IPS DF 19.7 (cell line): ENCODE measurements at places on chromosomes 5 and 9.

DNA sequence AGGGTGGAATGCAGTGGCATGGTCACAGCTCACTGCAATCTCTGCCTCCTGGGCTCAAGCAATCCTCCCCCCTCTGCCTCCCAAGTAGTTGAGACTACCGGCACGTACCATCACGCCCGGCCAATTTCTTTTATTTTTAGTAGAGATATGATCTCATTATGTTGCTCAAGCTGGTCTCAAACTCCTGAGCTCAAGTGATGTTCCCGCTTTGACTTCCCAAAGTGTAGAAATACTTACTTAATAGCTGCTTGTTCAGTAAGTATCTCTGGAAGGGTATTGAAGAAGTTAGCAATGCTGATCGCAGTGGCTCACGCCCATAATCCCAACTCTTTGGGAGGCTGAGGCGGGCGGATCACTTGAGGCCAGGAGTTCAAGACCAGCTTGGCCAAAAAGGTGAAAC, 35.7 kb upstream of the PLIN2 start:
- DNase-seq: no peak

- DNase-seq: no peak
Measured at GRCh38 chr9:19074836-19075235, 25.6 kb downstream of the RRAGA start.

DNA sequence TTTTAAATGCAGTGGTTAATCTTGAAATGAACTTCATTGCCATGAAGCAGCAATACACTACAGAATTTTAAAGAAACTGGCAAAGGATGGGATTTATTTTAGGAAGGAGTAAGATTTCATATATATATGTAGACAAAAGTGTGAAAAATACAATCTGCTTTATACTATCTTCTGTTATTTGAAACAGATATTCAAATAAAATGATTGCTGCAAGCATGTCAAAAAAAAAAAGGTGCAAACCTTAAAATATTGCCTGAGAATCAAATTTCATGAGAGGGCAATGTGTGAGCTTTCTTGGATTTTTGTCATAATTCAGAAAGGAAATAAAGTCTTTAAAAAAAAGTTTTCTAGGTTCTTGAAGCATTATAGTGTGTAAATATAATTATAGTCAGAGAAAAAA, 705.0 kb upstream of the CDH10 start:
- no peak for DNase-seq

DNA sequence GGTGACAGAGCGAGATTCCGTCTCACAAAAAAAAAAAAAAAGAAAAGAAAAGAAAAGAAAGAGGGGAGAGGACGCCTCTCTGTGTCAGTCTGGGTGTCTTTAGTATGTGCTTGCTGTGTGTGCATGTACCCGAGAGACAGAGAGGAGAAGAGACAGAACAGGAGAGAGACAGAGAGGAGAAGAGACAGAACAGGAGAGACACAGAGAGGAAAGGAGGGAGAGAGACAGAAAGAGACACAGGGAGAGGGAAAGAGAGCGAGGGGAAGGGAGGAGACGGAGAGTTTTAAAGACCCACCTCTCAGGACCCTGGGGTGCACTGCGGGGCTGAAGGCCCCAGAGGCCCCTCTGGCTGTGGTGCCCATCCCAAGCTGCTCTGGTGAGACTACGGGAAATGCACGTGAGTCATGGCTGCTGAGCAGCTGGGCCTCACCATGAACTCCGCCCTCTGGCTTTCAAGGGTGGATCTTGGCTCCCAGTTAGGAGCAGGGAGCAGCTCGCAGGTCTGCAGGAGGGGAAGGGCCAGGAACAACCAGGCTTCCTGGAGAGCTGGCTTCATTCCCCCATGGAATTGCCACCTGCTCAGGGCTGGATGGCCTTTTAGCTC, 7.9 kb downstream of the SLC6A3 start:
- no peak for DNase-seq

DNA sequence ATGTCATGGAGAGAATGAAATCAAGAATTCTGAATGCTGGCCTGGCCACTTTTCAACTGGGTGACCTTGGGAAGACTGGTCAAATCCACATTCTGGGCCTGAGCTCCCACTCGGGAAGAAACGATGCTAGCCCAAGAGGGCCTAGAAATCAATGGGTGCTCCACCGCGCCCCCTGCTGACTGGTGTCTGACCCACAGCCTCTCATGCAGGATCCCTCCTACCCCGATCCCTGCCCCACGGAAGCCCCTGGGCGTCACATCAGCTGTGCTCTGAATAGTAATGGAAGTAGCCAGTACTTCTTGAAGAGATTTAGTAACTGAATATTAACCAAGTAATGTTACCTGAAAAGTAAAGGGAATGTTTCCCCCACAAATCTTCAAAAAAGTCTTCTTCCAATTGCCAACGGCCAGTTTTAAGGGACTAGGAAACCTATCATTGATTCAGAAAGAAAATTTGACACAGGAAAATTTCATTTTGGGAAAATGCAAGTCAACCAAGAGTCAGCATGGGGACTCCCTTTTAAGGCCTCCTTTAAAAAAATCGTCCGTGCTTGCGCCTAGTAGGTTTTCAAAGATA, 43.9 kb downstream of the CRB2 start:
- DNase-seq: no peak

DNA sequence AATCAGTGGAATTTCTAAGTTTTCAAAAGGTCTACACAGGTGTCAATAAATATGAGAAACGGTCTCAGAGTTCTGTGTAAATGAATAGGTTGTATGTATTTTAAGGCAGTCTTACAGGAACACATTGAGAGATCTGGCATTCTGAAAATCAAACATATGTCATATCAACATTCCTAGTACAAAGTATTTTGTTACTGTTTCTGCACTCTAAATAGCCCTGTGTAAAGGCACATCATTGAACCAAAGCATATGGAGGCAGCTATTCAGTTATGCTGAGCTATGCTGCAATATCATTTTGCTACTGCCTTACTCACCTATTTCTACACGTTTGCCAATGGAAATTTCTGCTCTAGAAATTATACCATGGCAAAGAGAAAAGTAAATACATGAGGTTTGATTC, 379.1 kb downstream of the KIAA0825 start:
- DNase-seq: no peak

DNA sequence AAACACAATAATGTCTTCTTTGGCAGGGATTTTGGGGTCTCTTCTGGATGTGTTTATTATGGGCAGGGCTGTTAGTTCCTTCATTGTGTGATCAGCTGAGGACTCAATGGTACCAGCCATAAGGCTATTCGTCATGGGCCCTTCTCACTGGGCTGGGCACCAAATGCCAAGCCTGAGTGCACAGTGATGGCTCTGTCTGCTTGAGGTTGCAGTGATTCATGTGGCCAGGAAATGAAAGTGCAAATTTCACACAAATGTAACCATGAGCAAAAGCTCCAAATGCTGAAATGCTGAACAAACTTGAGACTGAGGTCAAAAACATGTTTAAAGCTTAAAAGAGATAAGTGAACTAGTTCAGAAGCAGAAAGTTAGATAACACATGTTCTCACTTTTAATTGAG, 191.0 kb downstream of the TARS1 start:
- no peak for DNase-seq

DNA sequence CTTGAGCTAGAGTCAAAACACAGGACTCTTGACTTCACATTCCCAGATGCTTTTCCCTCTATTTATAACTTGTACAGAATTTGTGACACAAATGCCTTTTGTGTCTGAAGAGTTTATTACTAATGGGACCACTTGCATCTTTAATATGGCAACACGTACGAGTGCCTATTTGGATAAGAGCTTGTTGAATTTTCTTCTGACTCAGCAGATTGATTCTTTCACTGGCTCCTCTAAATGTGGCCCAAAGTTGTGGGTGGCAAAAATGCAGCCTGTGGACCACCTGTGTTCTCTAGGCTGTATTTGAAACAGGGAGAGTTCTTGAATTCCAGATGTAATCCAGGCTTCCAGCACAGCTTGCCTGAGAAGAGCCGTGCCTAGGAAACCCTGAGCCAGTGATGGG, 34.1 kb upstream of the ERCC6L2 start:
- DNase-seq: no peak

DNA sequence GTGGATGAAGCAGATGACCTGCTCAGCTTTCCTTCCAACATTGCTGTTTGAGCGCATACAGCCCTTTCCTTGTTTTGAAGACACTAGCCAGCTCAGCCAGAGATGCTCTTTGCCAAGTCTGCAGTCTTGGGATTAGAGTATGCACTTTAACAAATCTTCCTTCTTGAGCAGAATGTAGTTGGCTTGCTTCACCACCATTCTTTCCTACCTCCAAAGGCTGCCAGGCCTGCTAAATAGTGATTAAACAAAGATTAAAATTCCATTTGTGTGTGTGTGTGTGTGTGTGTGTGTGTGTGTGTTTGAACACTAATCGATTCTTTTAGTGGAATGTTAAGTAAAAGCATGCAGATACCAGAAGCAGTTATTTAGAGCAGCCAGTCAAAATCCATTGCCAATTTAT, 97.6 kb downstream of the GALNT10 start:
- no peak for DNase-seq

DNA sequence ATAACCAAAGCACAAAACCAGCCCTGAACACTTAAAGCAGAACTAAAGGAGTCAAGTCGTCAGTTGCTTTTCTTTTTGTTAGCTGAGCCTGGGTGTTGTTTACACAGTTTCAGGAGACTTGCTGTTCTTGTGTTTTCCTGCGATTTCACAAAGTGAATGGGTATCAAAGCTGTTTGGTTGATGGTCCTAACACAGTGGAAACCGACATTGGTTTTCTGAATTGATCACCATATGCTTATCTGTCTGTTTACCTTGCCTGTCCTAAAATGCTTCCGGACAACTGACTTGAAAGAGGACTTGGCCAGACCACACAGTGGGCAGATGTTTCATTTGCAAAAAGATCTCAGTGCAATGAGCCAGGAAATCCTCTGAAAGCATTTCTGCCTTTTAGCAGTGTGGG, 676.4 kb downstream of the PRELID2 start:
- no peak for DNase-seq

- no peak for DNase-seq
Measured at GRCh38 chr9:76677481-76678055, 86.7 kb upstream of the PCA3 start.

GRCh38 chr9:91426123-91426745, 2.6 kb upstream of the NFIL3 start:
- no peak for DNase-seq

DNA sequence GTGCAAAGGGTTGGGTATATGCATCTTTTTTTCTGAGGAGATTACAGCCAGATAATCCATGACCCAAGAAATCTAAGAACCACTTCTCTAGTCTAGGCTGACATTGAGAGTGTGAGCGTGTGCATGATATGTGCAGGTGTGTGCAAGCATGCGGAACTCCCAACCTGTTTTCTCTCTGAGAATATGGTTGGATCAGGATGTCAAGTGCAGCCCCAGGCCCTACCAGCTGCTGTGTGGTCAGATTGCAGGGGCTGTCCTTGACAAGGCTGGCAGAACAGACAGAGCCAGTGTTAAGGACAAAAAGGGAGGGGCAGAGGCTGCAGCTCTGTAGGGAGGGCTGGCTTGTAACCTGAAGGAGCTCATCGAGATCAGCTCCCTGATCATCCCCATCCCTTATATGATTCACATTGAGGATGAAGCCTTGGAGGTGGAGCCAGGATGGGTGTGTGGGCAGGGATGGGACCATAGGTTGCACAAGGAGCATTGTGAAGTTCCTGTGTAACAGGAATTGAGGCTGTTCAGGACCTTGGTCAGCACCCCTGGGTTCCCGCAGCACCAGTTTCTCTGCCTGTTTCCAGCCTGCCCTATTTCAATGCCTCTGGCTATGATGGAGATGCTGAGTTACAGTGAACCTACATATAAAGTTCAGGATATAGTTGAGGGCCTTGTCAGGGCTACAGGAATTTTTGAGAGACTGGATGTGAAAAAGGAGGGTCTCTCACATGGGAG, 52.6 kb upstream of the ARAP3 start:
- no peak for DNase-seq

GRCh38 chr9:111231801-111232580, 98.0 kb downstream of the OR2K2 start:
- no peak for DNase-seq
